ENCODE measurements at places on chromosomes 1 and 21. TPM values are rescaled to one million over a fixed set of nuclear protein-coding genes. Genes with fewer than 3 reads are reported as not detected.

DNA sequence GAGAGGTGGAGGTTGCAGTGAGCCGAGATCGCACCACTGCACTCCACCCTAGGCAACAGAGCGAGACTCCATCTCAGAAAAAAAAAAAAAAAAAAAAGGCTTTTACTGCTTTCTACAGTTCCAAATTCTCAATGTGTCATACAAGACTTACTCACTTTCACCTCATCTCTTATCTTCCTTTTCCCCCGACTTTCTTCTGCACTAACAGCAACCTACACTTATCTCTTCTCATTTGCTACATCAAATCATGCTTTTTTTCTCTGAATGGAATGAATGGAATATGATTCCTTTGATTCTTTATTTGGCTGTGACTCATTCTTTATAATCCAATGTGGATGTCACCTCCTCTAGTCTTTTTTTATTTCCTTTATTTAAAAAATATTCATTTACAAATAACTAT lies 168.4 kb upstream of the DMRTA2 start:
- DNase-seq: no peak

DNA sequence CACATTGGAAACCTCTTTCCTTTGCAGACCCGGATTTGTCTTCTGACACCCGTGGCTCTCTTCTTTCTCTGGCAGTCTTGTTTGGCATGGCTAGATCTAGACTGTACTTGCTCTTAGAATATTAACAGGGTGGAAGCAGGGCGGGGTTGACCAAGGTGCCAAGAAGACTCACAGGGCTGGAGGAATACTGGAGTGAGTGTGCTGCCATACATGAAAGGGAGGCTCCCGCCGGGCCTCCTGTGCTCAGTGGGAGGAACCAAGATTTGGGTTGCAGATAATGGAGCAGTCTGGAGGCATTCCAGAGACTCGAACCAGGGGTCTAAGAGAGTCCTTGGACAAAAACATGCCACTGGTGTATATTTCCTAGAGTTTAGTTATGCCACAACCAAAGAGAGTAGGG lies 27.6 kb upstream of the SNX27 start:
- DNase-seq: no peak

DNA sequence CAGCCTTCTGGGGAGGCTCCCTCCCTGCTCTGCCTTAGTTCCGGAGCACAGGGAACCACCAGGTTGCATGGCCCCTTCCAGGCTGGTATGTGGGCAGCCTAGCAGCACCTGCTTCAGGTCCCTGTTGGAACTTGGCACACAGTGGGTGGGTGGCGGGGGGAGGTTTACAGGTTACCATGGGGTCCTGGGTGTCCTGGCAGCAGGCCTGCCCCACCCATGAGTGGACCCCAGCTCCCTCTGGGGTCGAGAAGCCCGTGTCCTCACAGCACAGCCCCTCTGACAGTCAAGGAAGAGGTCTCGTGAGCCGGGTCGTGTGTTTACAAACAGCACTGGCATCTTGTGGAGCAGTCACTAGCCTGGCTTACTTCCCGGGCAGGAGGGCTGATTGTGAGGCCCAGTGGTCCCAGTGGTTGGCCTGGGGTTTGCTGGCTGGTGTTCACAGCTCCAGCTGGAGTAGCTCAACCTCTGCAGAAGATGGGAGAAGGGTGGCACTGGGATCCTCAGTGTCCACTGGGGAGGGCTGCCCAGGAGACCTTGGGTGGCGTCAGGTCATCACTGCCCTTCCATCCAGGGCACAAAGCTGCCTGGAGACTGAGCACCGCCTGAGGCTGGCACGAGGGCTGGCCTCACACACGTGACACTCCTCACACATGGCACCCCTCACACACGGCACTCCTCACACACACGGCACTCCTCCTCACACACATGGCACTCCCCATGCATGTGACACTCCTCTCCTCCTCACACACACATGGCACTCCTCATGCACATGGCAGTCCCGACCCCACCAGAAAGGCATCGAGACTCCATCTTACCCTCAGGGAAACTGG lies 100.9 kb downstream of the RIPK4 start:
- no peak for DNase-seq

DNA sequence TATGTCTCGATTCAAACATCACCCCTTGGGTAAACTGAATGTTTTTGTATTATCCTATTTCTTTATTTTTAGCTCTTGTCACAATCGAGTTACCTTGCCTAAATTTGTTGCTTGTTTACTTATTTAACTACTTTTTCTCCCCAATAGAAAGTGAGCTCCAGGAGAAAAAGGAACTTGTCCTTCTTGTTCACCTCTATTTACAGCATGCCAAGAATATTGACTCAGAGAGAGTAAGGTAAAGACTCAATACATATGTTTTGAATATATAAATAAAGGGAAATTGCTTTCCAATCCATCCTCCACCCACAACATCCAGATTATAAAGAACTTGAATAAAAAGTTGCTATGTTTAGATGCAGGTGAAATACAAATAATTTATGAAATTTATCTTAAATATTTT lies 107.3 kb upstream of the PDC start:
- no peak for DNase-seq

- DNase-seq: no peak
These were observed 54.9 kb downstream of the MDM4 start for GRCh38 chr1:204571128-204571527.

- DNase-seq: no peak
These were observed 475.6 kb downstream of the DSCAM start for GRCh38 chr21:40371329-40371728.

DNA sequence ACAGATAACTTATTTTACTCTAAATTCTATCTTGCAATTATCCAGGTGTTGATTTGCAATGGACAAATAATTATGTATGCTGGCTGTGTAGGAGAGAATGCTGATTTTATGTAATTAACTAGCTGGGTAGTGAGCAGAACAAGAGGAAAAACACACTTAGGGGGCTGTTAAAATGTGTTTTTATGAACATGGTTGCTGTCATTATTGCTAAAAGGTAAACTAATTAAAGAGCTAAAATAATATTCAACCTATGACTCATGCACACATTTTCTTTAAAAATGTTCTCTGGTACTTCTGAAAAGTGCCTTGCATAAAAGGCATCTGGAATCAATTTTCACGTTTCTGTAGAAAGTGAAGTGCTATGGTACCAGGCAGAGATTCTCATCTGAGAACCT lies 192.8 kb upstream of the C8B start:
- no peak for DNase-seq

GRCh38 chr1:156745881-156746280 lies 5.0 kb upstream of the MRPL24 start:
- no peak for DNase-seq

GRCh38 chr1:171654942-171655745 lies 2.7 kb upstream of the MYOC start:
- peak; percentile 56 for DNase-seq

Gene TRAPPC3
- total RNA-seq: 94.6 TPM

Gene CNKSR1
- not detected for total RNA-seq

Gene CTH
- total RNA-seq: 4.7 TPM

Gene CD34
- total RNA-seq: 0.43 TPM

Gene F13B
- total RNA-seq: not detected

Gene RHEX
- not detected for total RNA-seq

Gene DDR2
- total RNA-seq: 289 TPM

Data from fibroblast of villous mesenchyme (primary cell).